Left renal pelvis (tissue), 4 donors: ENCODE measurements at places on chromosomes 1 and 21. TPM values are rescaled to one million over a fixed set of nuclear protein-coding genes. Genes with fewer than 3 reads are reported as not detected.
A peak's percentile ranks its signal among the peaks of the same experiment; 100 is the strongest.

CA6 gene
- not detected for polyA plus RNA-seq

SMYD2 gene
- polyA plus RNA-seq, result 50.8 TPM

KIF17 gene
- polyA plus RNA-seq, result 4.5 TPM

AKR7A3 gene
- polyA plus RNA-seq, result 1.4 TPM

ACTL8 gene
- polyA plus RNA-seq, result not detected

TP73 gene
- 0.97 TPM for polyA plus RNA-seq

GRCh38 chr1:25392841-25393240, 27.8 kb downstream of the RHCE start:
- DNase-seq, result no peak

- no peak for DNase-seq
These were observed 12.6 kb downstream of the METTL13 start for GRCh38 chr1:171794085-171794484.

DNA sequence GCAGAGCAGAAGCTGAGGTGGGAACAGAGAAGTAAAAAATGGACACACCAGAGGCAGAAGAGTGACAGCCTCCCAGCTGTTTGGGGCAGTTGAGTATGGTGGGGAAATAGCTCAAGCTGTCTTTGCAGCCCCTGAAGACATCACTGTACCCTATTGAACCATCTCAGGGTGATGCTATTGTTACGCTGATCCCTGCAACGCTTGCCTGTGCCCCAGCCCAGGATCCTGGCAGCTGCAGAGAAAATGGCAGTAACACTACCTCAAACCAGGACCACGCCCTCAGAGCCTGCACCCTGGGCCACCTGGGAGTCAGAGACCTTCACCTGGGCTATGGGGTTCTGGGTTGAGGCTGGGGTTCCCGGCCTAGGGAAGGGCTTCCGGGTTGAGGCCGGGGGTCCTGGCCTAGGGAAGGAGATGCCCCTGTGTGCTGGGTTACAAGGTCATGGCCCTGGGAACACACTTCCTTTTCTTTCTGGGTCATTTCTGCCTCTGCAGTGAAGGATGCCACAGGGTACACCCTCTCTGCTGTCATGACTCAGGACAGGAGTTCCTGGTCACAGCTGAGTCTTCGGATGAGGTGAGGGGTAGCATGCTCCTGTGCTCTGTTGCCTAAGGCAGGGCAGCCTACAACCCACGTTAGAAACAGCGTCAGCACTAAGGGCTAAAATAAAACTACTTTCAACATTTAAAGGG, 11.6 kb downstream of the BSND start:
- no peak for DNase-seq

- no peak for DNase-seq
These were observed 340.1 kb downstream of the MATN1 start for GRCh38 chr1:30383221-30383711.

- DNase-seq, result no peak
These were observed 79.8 kb upstream of the COX20 start for GRCh38 chr1:244755673-244756072.

DNA sequence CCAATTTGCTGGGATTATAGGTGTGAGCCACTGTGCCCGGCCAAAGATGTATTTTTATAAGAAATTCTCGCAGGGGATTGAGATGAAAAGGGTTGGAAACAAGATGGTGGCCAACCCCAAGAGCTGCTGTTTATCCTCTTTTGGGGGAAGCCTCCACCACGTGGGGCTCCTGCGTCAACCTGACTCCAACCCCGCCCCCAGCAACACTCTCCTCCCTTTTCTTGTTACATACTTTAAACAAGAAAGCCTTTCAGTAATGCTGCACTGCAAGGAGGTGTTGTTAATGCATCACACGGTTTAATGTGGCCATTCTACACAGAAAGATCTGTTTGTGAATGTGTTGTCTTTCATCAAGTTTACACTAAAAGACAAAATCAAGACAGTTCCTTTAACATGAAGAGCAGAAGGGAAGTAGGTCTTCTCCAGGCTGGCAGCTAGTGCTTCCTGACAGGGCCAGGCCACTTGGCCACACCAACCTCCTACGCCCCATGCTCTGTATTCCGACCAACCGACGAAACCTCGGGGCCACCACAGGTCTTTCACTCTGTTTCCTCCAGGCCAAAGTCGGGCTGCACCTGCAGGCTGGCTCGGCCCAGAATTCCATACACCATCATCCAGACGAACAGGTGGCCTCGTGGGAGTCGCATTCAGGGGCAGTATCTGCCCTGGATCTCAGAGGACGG, 25.9 kb downstream of the C2CD2 start:
- no peak for DNase-seq

DNA sequence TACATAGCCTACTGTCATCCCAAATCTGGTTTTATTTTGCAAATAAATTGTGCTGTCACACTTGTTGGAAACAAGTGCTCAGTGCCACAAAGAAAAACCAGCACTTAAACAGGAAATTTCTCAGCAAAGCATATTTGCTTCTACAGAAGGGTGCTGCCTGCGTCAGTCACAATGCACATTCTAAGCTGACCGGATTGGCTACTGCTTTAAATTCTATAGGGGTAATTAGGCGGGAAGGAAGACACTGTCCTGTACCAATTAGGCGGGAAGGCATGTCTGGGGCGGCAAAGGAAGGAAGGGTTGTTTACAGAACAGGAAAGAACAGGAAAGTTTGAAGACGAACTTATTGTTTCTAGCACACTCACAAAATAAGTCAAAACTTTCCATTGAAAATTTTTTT, 2.8 kb downstream of the IFI16 start:
- DNase-seq, result no peak

DNA sequence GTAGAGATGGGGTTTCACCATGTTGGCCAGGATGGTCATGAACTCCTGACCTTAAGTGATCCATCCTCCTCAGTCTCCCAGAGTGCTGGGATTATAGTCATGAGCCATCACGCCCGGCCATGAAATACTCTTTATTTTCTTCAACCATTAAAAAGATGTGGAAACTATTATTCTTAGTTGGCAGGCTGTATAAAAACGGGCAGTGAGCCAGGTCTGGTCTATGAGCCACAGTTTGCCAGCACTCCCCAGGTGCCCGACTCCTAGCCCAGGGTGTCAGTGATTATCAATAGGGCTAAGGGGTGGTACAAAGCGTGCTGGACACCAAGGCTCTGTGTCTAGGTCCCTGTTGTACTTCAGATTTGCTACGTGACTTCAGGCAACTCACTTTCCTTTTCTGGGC, 3.7 kb upstream of the TMEM61 start:
- no peak for DNase-seq

DNA sequence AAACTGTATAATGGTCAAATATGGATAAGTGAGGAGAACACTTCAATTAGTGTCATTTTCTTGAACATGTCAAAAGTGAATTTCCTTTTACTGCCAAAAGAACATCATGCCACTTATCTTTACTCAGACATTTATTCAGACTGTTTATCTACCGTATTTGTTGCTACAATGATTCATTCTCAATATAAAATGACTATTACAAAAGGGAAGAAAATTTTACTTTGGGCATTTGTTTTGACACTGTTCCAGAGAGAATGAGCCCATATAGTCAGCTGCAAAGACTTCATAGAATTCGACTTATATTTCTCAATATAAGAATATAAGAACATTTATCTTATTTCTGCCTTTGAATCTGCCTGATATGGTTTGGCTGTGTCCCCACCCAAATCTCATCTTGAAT, 1699.1 kb downstream of the BRINP3 start:
- no peak for DNase-seq

- DNase-seq, result no peak
These were observed 1.8 kb downstream of the RERE start for GRCh38 chr1:8815582-8816151.

DNA sequence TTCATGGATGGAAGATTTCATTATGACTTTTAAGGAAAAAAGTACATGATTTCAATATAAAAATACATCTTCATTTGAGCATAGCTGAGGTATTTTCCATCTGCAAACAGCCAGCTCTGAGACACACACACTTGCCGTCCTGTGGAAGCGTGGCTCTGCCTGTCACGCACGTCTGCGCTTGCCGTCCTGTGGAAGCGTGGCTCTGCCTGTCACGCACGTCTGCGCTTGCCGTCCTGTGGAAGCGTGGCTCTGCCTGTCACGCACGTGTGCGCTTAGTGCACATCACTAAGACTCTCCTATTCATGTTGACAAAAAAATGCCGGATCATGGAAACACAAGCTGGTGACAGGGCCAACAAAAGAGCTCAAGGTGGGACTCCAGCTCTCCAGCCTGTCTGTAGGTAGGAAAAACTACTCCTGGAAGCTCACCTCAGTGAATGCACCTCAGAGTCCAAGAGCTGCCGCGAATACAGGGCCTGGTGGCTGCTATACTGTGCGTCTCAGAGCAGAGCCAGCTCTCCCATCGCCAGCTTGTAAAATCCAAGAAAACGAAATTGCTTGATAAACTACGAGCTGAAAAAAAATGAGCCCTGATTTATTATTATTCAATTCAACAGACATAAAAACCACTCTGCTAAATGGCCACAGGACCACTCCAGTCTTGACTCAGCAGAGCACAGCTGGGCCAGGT, 69.3 kb downstream of the SLC37A1 start:
- no peak for DNase-seq

DNA sequence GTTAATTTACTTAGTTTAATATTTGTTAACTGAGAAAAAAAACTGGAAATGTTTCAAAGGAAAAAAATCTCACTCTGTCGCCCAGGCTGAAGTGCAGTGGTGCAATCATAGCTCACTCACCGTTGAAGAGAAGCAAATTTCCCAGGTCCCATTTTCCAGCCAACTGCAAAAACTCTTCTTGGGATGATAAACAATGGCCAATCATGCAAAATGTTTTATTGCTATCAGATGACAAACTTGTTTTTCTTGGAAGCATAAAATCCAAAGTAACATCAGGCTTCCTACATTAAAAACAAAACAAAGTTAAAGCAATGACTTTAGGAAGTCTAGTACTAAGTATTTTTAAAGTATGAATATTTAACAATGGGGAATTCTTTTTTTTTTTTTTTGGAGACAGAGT, 84.9 kb downstream of the LYST start:
- DNase-seq, result no peak

- DNase-seq, result no peak
These were observed 392.4 kb downstream of the KCNH1 start for GRCh38 chr1:210741564-210741963.

DNA sequence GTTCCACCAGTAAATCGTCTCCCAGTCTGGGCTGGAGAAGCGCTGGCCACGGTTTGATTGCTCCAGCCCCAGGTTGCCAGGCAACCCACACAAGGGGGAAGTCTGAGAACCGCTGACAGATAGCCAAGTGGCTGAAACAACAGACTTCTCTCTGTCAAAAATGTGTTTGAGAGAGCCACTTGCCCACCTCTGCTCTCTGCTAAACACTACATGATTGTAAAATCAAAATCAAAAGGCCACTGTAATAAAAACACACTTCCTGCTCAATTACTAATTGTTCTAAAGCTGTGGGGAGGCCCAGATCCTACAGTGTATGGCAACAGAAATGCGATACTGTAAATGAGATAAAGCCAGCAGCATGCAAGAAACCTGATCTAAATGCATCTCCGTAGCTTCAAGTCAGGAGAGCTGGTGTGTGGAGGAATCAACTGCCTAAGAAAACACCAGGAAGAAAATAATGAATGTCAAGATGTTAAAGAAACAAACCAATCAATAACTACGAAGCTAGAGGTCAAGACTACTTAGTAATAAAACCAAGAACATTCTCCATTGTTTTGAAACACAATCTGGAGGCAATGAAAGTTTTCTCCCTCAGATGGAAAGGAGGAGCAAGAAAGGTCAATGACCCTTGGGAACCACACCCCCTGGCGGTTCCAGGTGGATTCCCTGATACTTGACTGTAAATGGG, 121.2 kb downstream of the SLC45A1 start:
- DNase-seq, result peak; percentile 59

DNA sequence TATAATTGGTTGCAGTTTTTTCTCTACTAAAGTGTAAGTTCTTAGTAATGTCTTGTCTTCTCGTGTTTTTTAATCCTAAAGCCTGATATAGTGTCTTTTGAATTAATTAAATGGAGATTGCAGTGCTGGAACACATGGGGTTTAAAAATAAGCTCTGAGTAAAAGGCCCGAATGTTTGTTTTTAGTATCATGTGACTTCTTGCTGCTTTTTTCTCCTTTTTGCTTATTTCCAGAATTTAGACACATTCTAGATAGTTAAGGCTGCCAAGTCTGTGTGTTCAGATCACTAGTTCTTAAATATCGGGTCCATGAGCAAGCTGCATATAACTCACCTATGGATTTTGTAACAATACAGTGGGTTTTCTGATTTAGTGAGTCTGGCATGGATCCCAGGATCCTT, 27.5 kb downstream of the KCTD3 start:
- no peak for DNase-seq

- DNase-seq, result no peak
These were observed 6.5 kb upstream of the ECE1 start for GRCh38 chr1:21296509-21297354.

DNA sequence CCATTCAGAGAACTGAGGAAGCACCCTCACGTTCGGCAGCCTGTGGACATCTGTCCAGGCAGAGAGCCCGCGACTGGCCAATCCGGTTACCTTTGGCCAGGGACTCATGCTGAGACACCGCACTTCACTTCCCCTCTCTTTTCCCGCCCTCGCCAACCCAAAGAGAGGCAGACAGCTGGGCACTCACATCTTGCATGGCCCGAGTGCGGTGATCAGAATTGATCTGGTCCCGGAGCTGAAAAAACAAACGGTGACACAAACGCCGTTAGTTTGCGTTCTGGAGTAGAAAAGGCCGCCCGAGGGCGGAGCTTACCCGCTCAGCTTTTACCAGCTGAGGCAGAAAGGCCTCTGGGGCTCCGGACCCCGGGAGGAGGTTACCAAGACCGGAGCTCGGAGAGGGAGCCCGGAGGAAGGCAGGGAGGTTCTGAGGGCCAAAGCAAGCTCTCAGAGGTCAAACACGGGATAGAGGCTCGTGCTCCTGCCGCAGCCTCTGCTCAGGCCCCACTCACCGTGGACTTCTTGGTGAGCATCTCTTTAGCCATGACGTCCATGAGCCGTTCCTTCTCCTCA, 376 bp downstream of the SF3A3 start:
- DNase-seq, result no peak

DNA sequence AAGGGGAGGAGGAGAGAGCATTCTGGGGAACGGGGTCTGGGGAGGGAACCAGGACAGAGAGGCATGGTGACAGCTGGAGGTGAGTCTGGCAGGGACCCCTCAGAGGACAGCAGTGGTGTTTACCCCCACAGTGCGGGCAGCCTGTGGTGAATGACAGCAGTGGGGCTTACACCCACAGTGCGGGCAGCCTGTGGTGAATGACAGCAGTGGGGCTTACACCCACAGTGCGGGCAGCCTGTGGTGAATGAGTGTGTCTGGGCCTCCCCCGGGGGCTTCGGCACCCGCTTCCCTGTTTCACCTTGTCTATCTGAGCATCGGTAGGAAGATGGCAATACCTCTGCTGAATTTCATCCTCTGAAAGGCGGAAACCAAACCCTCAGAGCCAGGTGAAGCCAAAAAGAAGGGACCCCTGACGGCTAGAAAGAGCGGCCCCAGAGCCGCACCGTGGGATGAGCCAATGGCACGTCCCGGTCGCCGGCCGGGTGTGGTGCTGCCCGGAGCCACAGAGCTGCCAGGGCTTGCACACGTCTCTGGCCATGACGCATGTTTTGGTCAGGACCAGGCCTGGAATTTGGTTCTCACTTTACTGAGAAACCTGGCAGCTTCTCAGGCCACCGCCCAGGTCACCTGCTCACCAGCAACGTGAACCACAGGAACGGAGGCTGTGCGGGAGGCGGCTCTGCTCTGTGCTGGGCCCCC, 54.1 kb downstream of the SIK1 start:
- no peak for DNase-seq
